ENCODE measurements at places on chromosomes 6 and 20.

- DNase-seq = no peak
Observed at GRCh38 chr20:1915725-1916124, 20.5 kb downstream of the SIRPA start.

GRCh38 chr6:1860756-1861348 lies 251.1 kb downstream of the FOXC1 start:
- no peak for DNase-seq

- no peak for DNase-seq
Observed at GRCh38 chr6:137823826-137824555, 43.1 kb upstream of the TNFAIP3 start.

GRCh38 chr20:46010491-46011391 lies 2.0 kb downstream of the MMP9 start:
- no peak for DNase-seq

DNA sequence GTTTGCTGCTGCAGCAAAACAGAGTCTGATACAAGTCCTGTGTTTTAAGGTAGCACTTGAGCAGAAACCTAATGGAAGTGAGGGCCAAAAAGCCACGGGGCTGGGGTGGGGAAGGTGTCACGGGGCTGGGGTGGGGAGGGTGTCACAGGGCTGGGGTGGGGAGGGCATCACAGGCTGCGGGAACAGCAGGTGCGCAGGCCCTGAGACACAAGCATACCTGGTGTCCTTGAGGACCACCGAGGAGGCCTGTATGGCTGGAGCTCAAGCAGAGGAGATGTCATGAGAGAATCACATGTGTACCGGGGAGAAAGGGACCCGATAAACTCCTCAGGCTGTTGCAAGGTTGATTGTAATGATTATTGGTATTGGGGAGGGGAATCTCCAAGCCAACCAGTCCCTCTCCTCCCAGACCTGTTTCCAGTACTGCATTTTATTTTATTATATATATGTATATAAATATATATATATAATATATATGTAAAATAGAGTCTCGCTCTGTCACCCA lies 13.6 kb upstream of the SPO11 start:
- DNase-seq = no peak

- DNase-seq = no peak
Observed at GRCh38 chr6:168148231-168148849, 69.3 kb upstream of the FRMD1 start.

DNA sequence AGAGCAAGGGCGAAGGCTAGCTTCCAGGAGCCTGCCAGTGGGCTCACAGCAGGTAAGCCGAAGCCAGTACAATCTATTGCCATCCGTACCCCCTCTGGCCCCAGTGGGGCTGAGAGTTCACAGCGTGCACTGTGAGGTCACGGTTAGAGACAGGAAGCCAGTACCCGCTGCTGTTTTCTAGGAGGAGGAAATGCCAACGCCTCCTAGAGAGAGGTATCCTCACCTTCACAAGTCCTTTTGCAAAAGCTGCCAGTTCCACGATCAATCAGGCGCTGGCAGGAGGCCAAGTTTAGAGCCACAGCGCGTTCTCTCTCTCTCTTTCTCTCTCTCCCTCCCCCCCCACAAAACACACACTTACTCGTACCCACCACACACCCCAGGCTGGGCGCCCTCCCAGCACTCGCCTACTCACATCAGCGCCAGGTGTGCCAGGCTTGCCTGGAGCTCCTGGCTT lies 22.5 kb downstream of the COL9A1 start:
- DNase-seq = no peak

DNA sequence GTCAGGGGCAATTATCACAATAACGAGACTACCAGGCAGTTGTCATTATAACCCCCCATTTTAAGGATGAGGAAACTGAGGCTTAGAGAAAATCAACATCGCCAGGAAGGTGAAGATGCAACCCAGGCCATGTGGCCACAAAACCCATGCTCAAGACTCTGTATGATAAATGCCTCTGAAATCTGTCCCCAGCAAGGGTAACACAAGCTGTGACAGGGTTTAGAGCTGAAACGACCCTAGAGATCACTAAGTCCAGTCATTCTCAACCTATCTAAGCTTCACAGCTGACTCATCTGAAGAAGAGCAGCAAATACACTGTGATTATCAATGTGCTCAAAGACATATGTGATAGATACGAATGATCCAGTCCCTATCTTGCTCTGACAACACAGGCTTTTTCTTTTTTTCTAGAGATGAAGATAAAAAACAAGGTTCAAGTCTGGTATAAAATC lies 47.0 kb downstream of the ARHGAP18 start:
- no peak for DNase-seq

DNA sequence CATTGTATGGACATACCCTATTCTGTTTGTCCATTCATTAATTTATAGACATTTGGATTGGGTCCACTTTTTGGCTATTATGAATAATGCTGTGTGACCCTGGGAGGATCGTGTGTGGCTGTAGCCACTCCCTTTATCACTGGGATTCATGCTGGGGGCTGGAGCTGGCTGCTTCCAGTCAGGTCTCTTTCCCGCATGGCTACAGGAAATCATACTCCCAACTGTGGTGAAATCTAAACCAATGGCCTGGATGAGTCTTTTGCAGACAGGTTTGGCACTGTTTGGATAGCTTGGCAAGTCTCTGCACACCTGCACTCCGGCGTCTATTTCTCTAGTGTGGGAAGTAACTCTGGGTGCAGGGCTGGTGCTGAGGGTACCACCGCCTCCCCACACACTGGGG lies 80.4 kb downstream of the RIN2 start:
- DNase-seq = no peak

- no peak for DNase-seq
Observed at GRCh38 chr20:32737371-32738223, 5.7 kb downstream of the COMMD7 start.

DNA sequence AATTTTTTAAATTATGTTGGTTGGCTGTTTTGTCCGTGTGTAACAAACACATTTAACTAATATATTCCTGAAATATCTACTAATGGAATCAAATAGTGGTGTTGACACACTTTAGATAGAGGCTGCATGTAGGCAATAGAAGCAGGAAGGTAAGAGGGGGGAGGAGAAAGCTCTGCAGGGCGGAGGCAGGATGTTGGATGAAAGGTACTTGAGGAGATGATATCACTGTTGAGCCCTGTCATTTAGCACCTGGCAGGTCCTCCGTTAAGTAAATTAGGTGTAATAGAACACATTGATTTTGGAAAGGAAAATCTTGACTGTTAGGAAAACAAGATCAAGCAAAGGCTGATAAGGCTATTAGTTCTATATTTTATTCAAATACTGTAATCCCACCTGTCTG lies 618.7 kb downstream of the PKHD1 start:
- DNase-seq = no peak

GRCh38 chr20:19757487-19758132 lies 448 bp upstream of the RIN2 start:
- DNase-seq = peak; percentile 91

- no peak for DNase-seq
Observed at GRCh38 chr6:63066055-63066704, 145.1 kb upstream of the FKBP1C start.

- no peak for DNase-seq
Observed at GRCh38 chr20:58774214-58774613, 76.5 kb downstream of the GNAS-AS1 start.

GRCh38 chr6:107655245-107655644 lies 165.3 kb downstream of the SOBP start:
- peak; percentile 14 for DNase-seq

GRCh38 chr6:52020945-52021570 lies 66.4 kb downstream of the PKHD1 start:
- DNase-seq = no peak

- peak; percentile 31 for DNase-seq
Observed at GRCh38 chr20:63363981-63364561, 2.9 kb upstream of the CHRNA4 start.

DNA sequence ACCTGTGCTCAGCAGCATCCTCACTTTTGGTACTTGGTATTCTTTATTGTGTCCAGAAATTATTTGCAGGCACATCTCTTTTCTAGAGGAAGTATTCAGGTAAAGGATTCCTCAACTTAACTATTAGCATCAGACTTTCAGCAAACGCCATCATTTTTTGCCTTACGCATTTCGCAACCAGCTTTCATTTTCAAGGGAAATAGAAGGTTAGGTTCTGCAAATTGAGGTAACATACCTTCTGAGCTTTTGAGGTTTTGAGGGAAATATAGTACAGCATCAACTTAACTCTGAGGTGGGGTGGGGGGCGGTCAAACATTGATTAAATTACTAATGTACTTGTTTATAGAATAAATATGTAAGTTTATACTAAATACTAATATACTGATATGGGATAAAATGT lies 243.6 kb upstream of the RIMS1 start:
- no peak for DNase-seq

DNA sequence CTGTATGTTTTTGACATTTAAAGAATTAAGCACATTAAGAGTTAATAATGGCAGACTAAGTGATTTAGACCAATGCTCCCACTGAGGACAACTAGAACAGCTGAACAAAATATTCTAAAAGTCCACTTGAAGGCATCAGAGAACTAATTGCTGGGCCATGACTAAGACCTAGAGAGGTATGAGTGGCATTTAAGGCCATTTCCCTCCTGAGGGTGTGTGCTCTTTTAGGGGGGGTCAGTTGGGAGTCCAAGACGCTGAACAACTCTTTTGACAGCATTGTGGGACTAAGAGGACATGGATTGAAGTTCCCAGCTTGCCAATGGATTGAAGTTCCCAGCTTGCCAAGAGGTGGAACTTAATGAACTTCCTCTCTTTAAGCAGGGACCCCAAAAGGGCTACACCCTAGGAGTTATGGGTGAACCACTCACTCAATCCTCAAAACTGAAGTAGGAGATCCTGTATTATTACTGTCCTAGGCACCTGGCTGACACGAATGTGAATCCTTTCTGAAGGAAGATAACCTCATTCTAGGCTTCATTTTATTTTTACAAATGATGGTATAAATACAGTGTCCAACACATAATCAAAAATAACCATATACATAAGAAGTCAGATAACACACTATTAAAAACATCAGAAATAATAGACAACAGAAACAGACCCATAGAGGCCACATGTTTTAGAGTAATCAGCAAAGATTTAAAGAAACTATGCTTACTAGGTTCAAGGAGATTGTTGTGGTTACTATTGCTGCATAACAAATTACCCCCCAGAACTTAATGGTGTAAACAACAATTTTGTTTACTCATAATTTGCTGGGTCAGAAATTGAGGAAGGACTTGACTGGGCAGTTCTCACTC lies 175.1 kb downstream of the VEGFA start:
- no peak for DNase-seq

DNA sequence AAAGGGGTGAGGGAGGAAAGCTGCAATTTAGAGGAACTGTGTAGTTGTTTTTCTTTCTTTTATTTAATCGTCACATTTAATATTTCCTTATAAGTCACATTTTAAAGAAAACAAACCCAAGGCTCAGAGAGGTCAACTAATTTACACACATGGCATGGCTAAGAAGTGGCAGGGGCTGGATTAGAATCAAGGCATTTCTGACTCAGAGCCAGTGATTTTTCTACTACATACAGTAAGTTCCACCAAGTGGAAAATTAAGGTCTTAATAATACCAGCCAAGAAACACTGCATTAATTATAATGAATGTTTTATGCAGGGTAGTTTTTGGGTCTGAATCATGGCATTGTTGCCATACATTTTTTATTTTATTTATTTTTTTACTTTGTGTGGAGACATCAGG lies 607.7 kb upstream of the CITED2 start:
- DNase-seq = no peak

DNA sequence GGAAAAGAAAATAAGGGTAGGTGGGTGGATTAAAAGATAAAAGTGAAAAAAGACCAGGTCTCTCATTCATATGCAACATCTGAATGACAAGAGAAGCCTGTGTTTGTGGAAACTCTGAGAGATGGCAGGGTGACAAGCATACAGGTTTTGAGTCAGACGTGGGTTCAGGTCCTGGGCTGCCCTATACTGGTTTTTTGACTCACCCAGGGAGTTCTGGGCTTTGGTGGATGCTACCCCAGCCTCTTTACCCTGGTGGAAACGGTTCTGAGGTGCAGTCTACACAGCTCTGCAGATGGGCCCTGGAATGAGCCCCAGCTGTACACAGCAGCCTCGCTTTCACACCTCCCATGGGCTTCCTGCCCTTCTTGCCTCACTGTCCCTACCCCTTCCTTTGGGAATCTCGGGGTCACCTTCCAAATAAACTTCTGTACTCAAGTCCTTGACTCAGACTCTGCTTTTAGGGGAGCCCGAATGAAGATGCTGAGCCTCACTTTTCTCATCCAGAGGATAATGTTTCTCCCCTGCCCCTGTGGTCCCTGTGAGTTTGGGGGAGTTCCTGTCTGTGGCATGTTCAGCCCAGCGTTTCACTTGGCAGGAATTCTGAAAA lies 77.7 kb upstream of the CLDN20 start:
- DNase-seq = no peak

- no peak for DNase-seq
Observed at GRCh38 chr20:516799-517198, 26.8 kb downstream of the CSNK2A1 start.

DNA sequence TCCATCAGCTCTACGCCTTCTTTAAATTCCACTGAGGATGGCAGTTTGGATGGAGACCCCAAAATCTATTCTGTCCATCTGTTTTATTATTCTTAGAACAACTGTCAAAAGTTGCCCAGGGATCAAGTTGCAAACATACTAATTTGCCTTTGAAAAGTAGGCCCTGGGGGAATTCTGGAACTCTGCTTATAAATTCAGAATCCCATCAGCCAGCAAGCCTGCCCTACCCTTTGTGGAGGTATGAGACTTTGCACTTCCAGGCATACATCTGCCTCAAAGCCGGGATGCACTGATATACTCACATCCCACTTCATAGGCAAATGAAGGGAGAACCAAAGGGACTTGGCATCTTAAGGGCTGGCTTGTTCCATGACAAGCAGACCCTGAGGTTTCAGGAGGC lies 93.6 kb downstream of the INSM1 start:
- peak; percentile 45 for DNase-seq

- DNase-seq = no peak
Observed at GRCh38 chr20:23032056-23032749, 2.9 kb upstream of the SSTR4 start.

DNA sequence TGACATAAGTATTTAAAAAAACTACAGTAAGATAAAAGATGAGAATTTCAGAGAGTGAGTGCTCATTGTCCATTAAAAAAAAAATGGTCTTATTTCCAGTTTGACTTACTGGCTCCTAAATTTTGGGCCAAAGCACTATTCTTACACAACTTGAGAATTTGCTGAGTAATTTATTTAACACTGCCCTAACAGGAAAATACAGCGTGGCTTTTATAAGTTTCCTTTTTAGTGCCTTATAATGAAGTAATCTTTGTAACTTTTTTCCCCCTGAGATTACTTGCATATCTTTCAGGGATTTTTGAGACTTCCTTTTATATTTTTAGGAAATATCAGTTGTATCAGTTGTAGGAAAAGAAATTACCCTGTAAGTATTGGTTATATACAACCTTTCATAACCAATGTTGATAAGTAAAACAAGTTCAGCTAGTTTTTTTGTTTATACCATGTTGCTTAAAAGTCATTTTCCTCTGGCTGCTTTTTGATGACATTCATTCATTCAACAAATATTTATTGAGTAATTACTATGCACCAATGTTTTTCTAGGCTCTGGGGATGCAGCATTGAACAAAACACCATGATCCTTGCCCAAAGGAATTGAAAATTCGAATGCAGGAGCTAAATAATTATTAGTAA lies 106.4 kb upstream of the SGK1 start:
- no peak for DNase-seq

GRCh38 chr20:7996898-7997297 lies 22.7 kb downstream of the TMX4 start:
- DNase-seq = no peak
